NCI-H2171 (cell line): ENCODE measurements at places on chromosomes 16 and 17.
A peak's percentile ranks its signal among the peaks of the same experiment; 100 is the strongest.

GRCh38 chr16:75229172-75230031 lies 10.6 kb downstream of the CTRB1 start:
- DNase-seq: no peak

GRCh38 chr16:3112881-3113574 lies 642 bp downstream of the ZNF205 start:
- no peak for DNase-seq

- DNase-seq: no peak
Measured at GRCh38 chr16:4873091-4873490, 25.8 kb downstream of the UBN1 start.

- DNase-seq: peak; percentile 56
Measured at GRCh38 chr17:1162116-1162855, 17.5 kb downstream of the ABR start.

DNA sequence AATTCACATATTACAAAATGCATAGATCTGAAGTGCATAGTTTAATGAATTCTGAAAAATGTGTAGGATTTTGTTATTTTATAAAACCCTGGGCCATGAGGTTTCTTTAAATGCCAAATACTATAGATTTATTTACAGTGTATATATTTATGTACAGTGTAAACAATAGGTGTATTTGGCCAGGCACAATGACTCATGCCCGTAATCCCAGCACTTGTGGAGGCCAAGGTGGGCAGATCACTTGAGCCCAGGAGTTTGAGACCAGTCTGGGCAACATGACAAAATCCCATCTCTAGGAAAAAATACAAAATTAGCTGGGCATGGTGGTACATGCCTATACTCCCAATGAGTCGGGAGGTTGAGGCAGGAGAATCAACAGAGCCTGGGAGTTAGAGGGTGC lies 249.4 kb downstream of the PRKCA start:
- DNase-seq: no peak
